Femur (tissue), 1 donor: ENCODE measurements at places on chromosomes 7 and 10.

GRCh38 chr7:11472646-11473045 lies 359.4 kb downstream of the THSD7A start:
- DNase-seq, result no peak

- DNase-seq, result no peak
Observed at GRCh38 chr10:63582690-63583089, 61.5 kb downstream of the REEP3 start.

GRCh38 chr10:94361171-94361794 lies 1.5 kb downstream of the NOC3L start:
- DNase-seq, result no peak

DNA sequence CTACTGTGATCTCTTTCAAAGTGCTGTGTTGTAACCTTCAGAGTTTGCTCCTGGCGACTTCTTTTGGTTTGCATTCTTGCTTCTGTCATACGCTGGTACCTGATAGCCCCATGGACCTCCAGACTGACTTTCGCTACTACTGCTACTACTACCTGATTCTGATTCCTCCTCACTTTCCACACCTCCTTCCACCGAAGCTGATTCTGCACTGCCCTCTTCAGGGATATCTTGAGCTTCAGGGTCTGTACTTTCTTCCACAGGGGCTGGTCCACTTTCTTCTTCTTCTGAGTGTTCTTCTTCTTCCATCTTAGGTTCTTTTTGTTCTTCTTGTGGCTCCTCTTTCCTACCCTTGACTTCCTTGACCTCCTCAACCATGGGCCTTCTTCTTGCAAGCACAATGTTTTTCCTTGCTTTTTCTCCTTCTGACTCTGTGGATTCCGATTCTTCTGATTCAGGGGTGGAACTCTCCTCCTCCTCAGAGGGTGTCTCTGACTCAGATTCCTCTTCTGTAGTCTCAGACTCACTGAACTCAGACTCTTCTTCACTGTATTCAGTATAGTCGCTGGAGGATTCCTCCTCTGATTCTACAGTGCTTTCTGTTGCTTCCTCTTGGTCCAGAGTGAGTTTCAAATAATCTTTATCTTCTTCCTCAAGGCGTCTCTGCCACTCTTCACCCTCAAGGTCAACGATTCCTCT lies 992.2 kb downstream of the PCDH15 start:
- no peak for DNase-seq

DNA sequence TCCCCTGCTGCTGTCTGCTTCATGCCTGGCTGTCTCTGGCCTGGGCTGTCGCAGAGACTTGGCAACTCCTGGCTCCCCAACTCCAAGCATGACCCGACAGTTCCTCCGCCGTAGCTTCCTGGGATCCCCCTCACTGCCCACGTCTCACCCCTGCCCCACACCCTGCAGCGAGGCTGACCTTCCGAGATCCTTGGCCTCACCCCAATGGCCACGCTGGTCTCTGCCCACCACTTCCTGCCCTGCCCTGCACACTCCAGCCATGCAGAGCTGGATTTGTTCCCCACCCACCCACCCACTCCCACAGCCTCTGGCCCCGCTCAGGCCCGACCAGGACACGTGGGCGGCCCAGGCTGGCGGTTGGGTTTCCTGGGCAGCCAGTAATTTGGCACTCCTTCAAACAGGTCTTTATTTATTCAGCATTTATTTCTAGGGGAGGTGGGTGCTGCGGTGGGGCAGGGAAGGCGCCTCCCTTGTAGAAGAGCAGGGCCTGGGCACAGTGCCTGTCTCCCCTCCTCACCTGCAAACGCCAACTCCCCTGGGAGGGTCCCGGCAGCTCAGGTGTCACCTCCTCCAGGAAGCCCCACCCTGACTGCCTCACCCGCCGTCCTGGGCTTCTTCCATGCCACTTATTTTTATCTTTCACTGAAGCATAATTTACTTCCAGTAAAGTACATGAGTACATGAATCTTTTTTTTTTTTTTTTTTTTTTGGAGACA lies 25.5 kb downstream of the GTF2IRD1 start:
- DNase-seq, result peak; percentile 70
